ENCODE measurements at places on chromosomes 3 and 15. TPM values are rescaled to one million over a fixed set of nuclear protein-coding genes. Genes with fewer than 3 reads are reported as not detected.
A peak's percentile ranks its signal among the peaks of the same experiment; 100 is the strongest.

DNA sequence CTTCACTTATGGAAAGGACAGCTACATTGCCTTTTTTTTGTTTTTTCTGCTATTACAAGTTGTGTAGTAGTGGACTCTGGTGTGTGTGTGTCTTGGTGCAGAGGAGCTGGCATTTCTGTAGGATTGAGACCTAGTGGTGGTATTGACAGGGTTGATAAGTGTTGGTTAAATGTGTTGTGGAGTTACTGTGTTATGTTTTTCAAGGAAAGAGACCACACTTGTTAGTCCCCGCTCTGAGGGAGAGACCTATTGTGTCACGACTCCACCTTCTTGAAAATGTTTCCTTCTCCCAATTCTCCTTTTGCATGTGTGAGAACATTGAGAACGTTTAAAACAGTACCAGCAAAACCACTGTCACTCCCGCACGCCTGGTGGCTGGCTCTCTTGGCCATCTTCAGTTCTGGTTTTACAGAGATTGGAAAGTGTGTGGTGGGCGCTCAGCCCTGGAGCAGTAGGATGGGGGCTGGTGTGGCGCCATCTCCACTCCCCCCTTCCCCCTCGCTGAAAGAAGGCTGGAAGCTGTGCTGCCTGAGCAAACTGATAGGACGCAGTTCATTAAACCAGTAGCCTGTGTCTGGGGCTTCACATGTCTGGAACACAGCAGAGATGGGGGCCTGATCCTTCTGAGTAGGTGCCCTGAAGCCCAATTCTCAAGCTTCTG, 5.5 kb downstream of the KLF13 start:
- DNase-seq = no peak

DNA sequence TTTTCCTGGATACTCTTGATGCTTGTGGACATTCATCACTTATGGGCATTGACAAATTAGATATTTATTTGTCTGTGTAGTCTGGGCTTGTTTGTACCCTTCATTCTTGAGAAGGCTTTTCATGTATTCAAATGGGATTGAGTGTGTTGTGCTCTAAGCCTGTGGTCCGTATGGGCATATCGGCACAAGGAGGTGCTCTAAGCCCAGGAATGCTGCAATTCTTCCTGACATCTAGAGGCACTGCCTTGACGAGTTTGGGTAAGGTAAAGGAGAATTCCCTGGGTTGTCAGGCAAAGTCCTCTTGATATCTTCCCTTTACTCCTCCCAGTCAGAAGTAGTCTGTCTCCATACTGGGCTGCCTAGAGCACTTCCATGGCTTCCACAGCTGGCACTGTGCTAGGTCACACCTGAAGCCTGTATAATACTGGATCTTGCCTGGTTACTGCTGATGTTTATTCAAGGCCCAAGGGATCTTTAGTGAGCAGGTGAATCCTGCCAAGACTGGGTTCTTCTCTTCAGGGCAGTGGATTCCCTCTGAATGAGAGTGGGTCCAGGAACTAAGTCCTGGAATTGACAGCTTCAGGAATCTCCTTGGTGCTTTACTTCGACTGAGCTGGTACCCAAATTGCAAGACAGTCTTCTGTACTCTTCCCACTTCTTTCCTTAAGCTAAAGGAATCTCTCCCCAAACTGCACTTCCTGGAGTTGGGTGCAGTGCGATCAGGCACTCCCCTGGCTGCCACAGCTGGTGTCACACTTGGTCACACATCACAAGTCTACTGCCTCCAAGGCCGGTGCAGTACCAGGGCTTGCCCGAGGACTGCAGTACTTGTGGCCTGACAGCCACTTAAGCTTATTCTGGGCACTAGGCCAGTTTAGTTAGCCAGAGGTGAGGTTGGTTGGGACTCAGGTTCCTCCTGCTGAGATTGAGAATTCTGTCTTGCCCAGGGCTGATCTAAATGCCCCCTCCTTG, 46.0 kb downstream of the GALK2 start:
- no peak for DNase-seq

DNA sequence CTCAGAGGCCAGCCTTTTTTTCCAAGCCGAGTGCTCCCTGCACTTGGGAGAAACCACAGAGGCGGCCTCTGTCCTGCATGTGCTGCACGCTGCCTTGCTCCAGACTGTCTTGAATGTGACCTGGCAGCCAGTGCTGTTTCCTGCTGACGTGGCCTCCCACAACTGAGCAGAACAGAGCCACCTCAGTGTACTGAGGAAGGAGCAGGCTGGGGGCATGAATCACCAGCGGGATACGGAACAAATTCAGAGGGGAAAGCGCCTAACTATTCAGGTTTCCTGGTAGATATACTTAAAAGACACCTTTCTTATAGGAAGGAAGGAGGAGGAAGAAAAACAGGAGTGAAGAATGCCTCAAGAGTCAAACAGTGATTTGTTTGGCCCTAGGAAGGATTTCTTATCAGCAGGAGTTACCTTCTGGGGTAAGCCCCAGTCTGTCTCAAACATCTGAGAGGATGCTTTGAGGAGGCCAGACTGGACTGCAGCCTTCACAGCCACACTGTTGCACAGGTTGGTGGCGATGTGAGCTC, 114.0 kb downstream of the FNDC3B start:
- no peak for DNase-seq

GRCh38 chr3:52831500-52832301, 1.2 kb upstream of the ITIH4 start:
- DNase-seq = peak; percentile 60

GRCh38 chr3:162769564-162769963, 1273.0 kb downstream of the OTOL1 start:
- DNase-seq = no peak

- DNase-seq = no peak
Measured at GRCh38 chr3:179717219-179717618, 64.4 kb downstream of the USP13 start.

DNA sequence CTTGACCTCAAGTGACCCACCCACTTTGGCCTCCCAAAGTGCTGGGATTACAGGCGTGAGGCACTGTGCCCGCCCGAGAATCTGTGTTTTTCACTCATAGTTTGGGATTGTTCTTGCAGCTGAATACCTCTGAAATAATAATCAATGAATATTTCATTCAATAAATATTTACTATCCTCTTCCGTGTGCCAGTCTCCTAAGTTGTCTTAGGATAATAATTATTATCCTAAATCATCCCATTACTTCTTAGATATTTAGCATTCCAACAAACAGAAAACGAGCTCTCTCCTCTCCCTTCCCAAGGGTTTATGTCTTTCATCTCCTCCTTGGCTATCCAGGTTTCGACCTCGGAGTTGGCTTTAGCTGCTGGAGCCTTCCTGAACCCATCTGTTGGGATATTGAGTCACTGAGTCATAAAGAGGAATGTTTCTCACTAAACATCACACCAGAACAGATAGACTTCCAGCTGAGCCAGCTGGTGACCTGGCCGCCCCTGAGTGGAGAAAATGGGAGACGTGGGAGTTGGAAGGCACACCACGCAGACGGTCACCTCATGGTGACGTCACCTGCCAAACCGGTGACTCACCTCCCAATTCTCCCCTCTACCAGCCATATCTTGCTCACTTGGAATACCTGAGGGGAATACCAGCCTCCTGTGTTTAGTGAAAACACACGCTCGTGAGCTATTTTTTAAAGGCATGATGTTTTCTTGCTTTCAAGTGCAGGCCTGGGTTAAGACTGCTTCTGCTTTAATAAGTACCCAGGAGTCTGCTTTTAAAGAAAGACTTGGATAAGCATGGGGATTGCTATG, 43.9 kb downstream of the BHLHE40 start:
- DNase-seq = peak; percentile 52

DNA sequence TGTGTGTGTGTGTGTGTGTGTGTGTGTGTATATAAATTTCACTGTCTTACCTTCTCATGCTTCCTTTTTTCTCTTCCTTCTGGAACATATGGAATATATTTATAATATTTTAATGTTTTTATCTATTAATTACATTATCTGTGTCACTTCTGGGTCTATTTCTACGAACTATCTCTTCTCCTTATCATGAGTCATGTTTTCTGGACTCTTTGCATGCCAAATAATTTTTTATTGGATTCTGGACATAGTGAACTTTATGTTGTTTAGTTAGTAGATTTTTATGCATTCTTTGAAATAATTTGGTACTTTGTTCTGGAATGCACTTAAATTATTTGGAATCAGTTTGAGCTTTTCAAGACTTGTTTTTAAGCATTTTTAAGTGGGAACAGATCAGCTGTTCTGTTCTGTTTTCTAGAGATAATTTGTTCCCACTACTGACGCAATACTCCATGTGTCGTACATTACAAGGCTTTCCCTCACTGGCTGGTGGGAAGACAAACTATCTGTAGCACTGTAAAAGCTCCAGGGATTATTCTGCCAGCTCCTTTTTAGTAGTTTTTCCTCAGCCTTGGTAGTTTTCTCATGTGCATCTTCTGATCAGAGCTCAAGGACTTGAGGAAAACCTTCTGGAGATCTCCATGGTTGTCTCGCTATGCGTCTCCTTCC, 302.0 kb downstream of the CLSTN2 start:
- no peak for DNase-seq

- no peak for DNase-seq
Measured at GRCh38 chr3:53044711-53045517, 959 bp downstream of the SFMBT1 start.

DNA sequence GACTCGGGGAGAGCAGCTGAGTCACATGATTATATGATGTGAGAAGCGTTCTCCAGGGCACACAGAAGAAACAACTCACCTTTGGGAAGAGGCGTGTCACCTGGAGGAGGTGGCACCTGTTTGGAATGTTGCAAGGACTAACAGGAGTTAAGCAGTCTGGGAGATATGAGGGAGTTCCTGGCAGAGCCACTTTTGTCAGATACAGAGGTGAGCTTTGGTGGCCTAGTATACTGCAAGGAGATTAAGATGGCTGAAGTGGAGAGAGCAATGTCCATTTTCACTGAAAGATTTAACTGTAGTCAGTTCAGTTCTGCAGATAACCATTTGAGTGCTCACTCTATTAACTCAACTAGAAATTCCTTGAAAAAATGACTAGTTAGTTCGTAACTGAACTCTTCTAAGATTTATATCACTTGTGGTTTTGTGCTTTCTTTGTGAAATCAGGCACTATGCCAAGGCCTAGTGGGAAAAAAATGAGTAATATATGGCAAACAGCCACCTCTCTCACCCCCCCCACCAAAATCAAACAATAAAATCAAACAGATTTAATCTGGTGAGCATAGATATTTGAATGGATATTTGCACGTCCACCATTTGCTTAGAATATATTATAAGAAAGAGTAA, 61.3 kb downstream of the CRYBG3 start:
- DNase-seq = peak; percentile 65

DNA sequence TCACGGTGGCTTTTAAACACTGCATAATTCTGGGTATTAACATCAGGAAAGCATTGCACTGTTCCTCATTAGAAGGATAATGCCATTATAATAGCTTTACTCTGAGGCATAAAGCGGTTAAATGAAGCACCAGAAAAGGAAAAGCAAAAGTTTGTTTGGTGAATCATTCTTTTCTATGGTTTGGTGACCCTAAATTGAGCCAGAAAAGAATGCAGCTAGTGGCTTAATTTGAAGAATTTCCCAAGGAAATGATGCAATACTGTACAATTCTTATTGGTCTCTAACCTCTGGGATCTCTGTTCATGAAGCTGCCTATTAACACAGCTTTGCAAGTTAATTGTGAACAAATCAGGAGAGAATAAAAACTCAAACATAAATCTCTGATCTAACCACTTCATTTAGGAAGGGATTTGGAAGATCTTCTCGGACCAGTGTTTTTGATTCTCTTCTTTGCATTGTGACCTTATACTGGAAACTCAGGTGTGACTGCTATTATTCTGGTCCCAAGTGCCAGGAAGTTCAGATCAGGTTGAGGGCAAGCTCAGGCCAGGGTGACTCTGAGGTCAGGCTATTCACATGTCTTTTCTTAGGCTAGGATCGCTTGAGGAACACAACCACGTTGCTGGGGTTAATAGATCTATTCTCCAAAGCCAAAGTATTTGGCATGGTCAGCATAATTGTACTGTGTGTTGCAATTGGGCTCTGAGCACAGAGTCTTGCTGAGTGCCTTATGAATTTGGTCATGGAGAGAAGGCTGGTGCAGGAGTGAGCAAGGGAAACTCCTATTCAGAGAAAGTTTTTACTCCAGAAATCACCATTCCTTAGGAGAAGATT, 11.3 kb upstream of the DLG1 start:
- DNase-seq = peak; percentile 64

GRCh38 chr3:61903931-61904657, 342.7 kb downstream of the PTPRG start:
- peak; percentile 19 for DNase-seq

DNA sequence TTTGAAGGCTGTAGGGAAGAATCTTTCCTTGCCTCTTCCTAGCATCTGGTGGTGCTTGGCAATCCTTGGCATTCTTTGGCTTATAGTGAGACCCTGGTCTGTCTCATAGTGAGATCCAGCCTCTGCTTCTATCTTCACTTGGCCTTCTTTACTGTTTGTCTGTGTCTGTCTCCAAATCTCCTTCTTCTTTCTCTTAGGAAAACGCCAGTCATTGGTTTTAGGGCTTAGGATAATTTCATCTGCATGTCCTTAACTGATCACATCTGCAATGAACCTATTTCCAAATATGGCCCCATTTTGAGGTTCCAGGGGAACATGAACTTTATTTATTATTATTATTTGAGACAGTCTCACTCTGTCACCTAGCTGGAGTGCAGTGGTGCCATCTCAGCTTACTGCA, 25.8 kb downstream of the KAT2B start:
- DNase-seq = no peak

DNA sequence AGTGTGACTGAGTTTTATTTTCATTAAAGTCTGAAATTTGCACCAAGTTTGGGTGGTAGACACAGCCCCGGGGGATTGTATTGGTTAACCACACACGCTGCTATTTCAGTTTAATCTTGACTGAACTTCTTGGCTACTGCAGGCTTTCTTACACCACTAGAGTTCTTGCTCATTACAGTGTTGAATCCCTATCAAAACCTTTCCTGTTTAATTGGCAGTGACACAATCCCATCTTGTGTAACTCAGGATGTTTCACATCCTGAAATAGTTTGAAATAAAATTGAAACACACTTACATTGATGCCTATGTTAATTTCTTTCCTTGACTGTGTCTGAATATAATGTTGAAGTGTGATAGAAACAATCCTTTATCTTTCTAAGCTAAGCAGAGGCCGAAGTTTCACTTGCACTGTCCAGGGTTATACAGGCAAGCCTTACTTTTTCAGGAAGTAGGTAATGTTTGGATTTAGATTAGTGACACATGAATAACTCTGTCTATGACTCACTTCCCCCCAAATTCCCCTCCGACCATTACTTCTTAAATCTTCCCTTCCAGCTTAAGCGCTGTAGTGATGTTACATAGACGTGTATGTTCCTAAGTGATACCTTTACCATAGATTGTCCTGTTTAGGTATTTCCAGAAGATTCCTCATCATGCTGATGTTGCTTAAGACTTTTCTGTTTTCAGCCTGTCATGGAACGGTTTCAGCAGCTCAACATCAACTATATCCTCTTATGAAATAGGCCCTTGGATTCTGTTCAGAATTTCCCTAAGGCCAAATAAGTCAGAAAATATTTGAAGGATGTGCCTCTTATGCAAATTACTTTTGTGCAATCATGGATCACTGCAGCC, 16.8 kb downstream of the ATG7 start:
- DNase-seq = peak; percentile 92

AMOTL2 gene
- total RNA-seq = 41.6 TPM

DUOX1 gene
- not detected for total RNA-seq

REC114 gene
- not detected for total RNA-seq

ARGFX gene
- not detected for total RNA-seq

IL12A gene
- total RNA-seq = not detected

TIPARP gene
- 13.7 TPM for total RNA-seq
